ENCODE measurements at places on chromosomes 5 and 9.

GRCh38 chr9:128285033-128285784 lies 9.1 kb downstream of the SWI5 start:
- no peak for DNase-seq

DNA sequence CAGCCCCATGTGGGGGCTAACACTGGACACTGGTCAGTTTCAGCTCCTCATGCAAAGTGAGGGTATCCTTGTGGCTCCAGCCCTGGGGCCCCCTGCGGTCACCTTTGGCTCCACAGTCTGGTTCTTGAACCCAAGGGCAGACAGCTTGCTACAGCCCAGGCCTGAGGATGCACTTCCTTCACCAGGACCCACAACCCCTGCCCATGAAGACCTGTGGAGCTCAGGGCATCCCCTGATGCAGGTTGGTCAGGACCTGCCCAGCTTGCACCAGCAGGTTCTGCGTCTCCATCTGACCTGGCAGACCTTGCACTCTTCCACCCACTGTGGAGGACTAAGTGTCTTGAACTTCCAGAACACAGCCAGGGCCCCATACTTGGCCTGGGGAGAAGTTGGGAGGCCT lies 3.7 kb upstream of the MRNIP start:
- no peak for DNase-seq

DNA sequence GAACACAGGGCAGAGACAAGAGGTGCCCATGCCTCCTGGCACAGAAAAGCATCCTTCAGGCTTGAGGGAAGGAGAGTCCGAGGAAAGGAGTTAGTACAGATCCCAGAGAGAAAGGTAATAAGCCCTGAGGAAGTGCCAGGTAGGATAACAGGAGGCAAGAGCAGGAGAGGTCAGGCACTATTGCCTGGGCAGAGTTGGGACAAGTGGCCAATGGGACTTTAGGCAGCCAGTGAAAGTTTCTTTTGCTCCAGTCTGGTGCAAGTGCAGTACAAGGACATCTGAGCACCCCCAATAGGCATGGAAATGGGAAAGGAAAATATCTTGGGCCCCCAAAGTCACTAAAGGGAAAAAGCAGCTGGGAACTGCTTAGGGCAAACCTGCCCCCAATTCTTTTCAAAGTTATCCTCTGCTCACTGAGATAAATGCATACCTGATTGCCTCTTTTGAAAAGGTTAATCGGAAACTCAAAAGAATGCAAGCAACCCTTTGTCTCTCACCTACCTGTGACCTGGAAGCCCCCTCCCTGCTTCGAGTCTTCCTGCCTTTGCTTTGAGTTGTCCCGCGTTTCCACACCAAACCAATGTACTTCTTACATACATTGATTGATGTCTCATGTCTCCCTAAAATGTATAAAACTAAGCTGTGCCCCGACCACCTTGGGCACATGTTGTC lies 46.5 kb downstream of the ELOVL7 start:
- no peak for DNase-seq

DNA sequence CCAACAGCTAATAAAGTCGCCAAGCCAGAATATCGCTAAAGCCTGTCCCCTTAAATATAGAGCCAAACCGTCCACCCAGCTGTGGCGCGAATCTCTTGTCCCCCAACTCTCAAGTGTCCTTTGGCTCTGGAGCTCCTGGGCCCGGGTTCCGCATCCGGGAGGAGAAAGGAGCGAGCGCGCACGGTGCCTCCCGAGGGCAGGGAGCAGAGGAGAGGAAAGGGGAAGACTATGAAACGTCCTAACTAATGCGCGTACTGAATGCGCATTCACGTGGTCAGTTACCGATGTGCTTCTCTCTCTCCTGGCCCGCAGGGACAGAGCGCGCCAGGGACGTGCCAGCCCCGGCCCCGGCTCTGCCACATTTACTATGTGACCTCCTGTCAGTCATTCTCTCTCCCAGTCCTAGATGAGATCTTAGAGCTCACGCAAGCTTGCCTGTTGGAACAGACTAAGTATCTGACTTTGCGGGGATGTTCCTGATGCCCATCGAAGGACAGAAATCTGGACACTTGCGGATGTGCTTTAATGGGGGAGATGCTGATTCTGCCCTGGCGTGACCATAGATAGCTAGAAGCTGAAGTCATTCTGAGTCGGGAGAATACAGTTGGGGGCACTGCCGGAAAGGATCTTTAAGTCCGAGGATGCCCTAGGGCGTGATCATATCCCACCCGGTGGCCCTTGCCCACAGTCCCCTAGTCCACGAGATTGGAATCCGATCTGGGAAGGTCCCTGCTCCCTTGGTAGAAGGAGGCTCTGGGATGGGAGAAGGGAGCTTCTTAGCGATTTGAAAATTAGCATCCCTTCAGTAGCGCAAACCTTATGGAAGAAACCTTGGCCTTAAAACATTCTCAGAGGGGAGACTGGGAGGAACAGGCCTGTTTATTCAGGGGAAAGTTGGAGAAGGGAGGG lies 5.7 kb upstream of the EBF1 start:
- no peak for DNase-seq

DNA sequence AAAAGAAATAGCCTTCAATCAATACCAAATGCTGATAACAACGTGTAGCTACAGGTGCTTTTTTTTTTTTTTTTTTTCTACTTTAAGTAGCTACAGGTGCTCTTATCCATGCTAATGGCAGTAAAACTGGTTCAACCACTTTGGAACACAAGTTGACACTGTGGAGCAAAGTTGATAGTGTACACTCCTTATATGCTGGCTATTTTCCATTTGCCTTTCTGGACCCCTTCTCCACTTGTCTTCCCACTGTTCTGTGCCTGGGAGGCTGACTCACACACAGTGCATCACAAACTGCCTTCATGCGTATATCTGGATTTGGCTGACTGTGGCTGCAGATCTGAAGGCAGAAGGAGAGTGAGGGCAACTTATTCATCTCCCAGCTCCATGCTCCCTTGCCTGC lies 247.9 kb downstream of the MSX2 start:
- DNase-seq = no peak

Data from CD4-positive, alpha-beta T cell treated with Interleukin-4 for 4 hours (primary cell).